ENCODE measurements at places on chromosomes 12 and 14.

DNA sequence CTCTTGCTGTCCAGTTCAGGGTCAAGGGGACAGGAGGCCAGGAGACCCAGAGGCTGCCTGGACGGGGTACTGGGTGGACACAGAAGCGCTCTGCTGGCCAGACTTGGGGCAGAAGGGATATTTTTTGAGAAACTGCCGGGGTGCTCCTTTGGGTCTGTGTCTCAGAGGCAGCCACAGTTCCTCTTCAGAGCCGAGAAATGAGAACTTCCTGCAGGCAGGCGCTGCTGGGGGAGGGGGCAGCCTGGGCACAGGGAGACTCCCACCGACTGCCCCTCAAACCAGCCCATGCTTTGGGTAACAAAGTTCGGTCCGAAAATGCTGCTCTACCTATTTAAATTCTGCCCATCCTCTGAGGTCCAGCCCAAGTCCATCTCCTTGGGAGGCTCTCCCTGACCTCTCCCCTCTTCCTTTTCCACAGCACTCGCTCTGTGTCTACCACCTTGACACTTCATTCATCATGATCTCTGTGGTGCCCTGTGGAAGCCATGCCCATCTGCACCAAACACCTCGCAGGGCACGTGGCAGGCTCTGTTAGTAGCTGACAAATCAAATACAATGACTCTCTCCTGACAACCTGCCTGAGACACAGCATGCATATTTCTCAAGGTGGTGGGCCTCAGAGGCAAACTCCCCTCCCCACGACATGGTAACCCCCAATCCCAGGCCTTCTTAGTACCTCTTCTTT, 16.4 kb downstream of the HDAC7 start:
- no peak for DNase-seq

GRCh38 chr12:130665753-130666152, 50.3 kb downstream of the RIMBP2 start:
- no peak for DNase-seq

- DNase-seq = no peak
Measured at GRCh38 chr12:129215556-129215955, 362.3 kb downstream of the GLT1D1 start.

GRCh38 chr14:72049462-72049861, 117.2 kb downstream of the RGS6 start:
- no peak for DNase-seq

Data from NCI-H1417 treated with DMSO at 0.1 percent for 48 hours (cell line).